ENCODE measurements at places on chromosomes 7 and 10.

DNA sequence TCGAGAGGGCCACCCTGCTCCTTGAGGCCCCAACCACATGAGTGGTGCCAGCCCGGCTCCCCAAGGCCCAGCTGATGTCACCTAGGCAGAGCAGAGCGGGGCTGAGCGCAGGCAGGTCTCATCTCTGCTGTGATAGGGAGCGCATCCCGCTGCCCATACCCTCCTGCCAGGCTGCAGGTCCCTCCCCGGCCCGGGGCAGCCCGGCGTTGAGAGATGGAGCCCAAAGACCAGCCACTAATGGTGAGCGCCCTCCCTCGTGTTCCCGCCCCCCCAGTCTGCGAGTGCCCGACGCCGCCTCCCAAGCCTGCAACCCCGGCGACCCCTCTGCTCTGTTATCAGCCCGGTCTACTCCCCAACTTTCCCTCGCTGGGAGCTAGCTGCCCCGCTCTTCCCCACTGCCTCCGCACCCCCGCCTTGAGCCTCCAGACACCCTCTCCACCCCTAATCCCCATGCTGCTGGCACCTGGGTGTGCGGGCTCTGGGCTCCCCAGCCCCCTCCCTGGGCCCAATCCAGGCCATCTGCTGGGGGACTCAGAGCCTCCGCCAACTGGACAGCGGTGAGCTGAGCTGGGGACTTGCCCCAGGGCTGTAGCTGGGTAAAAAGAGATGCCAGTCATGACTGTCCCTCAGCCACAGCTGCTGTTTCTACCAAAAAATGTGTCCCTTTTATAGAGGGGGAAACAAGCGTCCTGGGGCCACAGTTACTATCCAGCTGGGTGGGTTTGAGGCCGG lies 19.7 kb upstream of the CHST12 start:
- DNase-seq = no peak

- no peak for DNase-seq
Measured at GRCh38 chr10:75841266-75841665, 409.8 kb downstream of the LRMDA start.

- DNase-seq = peak; percentile 52
Measured at GRCh38 chr10:132588301-132589013, 50.9 kb downstream of the INPP5A start.

GRCh38 chr7:32948202-32948601 lies 9.0 kb upstream of the FKBP9 start:
- DNase-seq = no peak

GRCh38 chr7:143177374-143178119 lies 5.7 kb upstream of the TAS2R39 start:
- no peak for DNase-seq

DNA sequence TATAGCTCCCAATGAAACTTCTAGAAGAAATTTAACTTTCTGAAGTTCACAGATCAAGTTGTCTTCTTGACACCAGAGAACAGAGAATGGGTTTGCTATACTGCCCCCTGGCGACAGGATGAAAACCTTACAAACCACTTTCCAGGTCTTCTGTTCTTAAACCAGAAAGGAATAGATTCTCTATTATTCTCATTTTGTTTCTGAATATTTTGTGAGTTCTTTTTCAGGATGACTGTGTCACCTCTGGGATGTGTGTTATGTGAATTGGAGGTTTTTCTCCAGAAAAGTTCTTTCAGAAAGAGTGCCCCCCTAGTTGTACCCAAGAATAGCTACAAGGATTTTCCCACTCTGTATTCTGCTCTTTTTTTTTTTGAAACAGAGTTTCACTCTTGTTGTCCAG lies 6.3 kb downstream of the IFT22 start:
- DNase-seq = peak; percentile 38

DNA sequence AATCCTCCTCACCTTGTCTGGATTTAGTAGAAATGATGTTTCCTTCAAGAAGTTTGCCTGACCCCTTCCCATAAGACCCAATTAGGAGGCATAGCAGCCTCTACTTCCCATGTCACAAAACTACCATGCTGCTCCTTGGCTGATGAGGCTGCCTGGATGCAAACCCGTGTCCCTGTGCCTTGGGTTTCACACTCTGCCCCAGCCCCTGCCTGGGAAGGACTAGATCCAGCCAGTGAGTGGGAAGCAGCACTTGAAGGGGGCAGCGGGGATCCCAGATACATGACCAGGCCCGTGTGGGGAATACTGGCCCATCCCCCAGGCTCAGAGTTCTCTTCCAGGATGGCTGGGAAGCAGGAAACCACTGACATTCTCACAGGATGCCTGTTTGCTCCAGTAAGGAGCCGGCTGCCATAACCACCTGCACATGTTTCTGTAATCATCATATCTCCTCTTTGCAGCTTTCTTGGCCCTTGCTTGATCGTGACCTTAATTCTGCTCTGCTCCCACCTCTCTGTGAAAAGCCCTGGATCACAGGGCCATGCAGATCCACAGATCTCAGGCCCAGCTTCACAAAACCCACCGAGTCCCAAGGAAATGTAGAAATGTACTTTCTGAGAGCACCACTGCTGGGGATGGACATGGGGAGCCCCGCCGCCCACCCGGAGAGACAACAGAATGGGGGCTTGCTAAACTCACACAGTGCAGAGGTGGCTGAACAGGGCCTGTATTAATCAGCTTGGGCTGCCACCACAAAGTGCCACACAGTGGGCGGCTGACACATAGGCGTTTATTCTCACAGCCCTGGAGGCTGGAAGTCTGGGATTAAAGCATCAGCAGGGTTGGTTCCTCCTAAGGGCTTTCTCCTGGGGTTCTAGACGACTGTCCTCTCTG lies 287.8 kb upstream of the IGFBP3 start:
- DNase-seq = no peak

DNA sequence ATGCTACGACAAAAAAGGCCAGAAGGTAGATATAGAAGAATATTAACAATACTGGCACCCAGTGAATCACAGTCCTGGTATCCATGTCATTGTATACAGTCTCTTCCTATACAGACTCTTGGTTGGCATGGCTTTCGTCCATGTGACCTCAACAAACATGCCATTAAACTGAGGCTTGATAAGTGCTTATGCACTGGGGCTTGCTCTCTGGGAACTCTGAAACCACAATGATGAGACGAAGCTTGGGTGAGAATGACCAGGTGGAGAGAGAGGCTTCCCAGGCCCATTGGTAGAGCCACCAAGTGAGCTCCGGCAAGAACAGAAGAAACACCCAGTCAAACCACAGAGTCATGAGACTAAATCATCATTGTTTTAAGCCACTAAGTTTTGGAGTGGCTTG lies 33.2 kb downstream of the PNPLA8 start:
- no peak for DNase-seq

DNA sequence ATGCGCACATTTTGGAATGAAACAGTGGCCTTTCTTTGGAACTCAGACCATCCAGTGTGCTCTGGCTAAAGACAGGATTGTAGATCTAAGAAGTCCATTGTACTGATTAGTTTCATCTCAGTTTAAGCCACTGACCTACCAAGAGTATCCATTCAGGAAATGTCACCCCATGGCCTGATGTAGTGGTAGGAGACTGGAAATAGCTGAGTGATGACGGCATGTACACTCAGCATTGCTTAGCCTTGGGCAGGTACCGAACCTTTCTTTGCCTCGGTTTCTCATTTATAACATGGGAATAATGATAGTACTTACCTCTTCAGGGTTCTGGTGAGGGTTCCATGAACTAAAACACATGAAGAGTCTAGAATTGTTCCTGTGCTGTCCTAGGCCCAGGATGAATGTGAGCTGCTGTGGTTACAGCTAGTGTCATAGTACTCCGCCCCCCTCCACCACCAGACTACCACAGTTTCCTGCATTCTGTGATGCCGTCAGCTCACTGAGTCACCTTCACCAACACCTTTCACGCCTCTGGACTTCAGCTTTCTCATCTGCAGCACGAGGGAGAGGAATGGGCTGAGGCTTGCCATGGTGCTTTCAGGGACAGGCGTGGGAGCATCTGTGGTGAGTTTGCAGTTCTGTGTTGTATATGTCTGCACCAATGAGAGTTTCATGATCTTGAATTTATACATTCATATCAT lies 484.0 kb upstream of the GALNT17 start:
- DNase-seq = peak; percentile 72

GRCh38 chr10:23139677-23140076 lies 44.3 kb downstream of the MSRB2 start:
- DNase-seq = no peak

- DNase-seq = peak; percentile 16
Measured at GRCh38 chr7:142583446-142583845, 165.8 kb upstream of the PRSS1 start.
